ENCODE measurements at places on chromosomes 2 and 18.

DNA sequence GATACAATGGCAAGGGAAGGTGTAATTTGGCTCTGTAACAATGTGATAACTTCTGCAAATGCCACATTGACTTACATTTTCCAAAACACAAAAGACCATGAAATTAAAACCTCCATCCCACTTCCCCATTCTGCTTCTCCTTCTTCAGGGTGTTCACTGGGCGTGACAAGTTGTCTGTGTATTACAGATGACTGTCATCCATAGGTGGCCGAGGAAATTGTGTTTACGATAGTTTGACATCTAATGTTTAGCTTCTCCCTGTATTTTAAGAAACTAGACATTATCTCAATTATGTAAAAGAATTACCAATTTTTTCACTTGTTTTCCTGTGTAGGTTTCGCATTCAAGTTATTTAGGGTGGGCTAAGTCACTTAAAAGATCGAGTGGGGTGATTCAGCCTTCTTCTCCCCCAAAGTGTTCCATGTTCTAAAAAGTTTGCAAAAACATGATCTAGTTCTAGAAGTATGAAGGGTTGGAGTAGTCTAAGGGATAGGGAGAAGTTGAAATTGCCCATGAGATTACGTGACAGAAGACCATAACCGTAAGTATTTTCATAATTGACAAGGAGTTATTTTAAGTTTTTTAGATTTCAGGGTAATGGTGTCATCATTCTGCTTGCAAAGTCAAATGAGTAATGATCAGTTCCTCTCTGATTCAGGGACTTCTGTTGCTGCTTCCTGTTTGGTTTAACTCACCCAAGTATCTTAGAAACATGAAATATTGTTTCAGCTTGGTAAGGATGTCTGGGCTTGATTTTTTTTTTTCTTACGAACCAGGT lies 25.2 kb upstream of the CYTIP start:
- no peak for DNase-seq

- DNase-seq: no peak
Observed at GRCh38 chr18:55048892-55049291, 89.6 kb upstream of the CCDC68 start.

DNA sequence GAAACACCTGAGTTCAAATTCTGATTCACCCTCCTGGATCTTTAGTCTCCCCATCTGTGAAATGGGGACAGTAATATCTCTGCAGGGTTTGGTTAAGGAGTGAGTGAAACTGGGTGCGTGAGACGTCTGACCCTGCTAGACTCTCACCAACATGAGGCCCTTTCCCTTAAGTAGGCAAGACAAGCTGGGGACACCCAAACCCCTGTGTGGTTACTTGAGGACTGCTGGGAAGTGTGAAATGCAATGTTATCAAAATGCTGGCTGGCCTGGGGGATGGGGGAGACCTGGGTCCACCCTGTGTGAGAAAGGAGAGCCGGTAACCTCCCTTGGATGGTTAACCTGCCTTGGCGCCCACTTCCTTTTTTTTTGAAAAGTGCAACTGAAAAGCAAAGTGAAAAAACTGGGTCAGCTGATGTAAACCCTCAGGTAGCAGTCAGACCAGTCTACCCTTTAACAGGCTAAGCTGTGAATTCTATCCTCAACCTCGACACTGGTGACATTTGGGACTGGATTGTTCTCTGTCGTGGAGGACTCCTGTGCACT lies 82.3 kb downstream of the INPP5D start:
- DNase-seq: no peak

- peak; percentile 59 for DNase-seq
Observed at GRCh38 chr2:170409164-170409535, 231.2 kb downstream of the MYO3B start.

DNA sequence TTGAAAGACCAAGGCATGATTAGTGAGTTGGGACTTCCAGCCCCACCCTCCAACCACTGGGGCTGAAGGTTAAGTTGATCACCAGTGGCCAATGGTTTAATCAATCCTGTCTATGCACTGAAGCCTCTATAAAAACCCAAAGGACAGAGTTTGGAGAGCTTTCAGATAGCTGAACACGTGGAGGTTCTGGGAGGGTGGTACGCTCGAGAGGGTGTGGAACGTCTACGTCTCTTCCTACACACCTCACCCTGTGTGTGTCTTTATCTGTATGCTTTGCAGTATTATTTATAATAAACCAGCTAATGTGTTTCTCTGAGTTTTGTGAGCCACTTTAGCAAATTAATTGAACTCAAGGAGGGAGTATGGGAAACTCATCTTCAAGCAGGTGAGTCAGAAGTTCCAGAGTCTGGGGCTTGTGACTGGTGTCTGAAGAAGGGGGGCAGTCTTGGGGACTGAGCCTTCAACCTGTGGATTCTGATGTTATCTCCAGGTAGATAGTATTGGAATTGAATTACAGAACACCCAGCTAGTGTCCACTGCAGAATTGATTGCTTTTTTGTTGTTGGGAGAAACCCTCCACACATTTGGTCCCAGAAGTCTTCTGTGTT lies 20.3 kb downstream of the ACTR3 start:
- DNase-seq: no peak

DNA sequence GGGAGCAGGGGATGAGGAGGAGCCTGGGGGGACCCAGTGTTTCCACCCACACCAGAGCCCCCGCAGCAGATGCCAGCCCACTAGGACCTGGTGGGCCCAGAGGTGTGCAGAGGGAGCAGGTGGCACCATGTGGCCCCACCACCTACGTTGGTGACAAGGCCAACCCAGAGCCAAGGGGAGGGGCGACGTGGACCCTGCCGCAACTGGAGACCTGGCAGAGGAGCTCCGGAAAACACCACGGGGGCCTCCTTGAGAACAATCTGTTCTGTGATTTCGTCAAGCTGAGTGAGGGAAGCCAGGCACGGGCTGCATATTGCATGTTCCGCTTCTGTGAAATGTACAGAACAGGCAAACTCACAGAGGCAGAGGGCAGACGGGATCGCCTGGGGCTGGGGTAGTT lies 49.1 kb upstream of the GPC1 start:
- DNase-seq: no peak

DNA sequence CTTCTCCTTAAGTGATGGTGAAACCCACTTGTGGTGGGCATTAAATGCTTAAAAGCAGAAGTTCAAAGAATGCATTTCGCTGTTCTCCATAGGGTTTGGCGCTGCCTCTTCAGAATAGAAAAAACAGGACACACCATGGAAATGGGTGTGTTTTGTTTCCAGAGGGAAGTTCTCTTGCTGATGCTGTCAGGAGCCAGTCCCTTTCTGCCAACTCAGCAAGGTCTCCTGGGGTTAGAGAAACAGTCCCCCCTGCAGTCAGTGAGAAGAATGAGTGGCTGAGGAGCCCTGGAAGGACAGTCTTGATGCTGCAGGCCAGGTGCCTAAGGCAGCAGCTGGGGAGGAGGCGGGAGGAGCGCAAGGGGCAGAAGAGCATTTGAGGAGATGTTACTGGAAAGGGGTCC lies 37.8 kb upstream of the ASAP2 start:
- no peak for DNase-seq

- DNase-seq: no peak
Observed at GRCh38 chr2:30259827-30260679, 28.7 kb downstream of the LBH start.

GRCh38 chr2:239262484-239263230 lies 138.2 kb downstream of the HDAC4 start:
- DNase-seq: no peak

DNA sequence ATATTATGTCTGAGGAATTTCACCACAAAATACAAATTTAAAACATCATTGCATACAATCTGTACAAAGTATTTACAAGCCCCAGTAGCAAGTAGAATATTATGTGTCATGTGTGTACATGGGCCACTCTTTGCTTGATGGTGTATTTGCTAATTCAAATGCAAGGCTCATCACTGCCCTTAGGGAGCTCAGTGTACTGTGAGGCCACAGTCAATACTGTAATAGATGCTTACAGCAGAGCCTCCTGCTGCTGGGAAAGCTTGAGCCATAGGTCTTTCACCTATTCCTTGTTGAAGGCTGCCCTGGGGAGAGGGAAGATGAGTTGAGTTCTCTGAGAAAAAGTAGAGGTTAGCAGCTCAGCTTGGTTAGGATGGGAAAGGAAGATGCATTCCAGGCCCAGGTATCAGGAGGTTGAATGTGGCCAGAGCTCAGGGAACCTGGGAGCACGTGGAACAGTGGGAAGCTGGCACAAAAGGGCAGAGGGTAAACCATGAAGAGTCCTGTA lies 189.6 kb downstream of the LRP1B start:
- no peak for DNase-seq
